ENCODE measurements at places on chromosomes 7 and 10.

DNA sequence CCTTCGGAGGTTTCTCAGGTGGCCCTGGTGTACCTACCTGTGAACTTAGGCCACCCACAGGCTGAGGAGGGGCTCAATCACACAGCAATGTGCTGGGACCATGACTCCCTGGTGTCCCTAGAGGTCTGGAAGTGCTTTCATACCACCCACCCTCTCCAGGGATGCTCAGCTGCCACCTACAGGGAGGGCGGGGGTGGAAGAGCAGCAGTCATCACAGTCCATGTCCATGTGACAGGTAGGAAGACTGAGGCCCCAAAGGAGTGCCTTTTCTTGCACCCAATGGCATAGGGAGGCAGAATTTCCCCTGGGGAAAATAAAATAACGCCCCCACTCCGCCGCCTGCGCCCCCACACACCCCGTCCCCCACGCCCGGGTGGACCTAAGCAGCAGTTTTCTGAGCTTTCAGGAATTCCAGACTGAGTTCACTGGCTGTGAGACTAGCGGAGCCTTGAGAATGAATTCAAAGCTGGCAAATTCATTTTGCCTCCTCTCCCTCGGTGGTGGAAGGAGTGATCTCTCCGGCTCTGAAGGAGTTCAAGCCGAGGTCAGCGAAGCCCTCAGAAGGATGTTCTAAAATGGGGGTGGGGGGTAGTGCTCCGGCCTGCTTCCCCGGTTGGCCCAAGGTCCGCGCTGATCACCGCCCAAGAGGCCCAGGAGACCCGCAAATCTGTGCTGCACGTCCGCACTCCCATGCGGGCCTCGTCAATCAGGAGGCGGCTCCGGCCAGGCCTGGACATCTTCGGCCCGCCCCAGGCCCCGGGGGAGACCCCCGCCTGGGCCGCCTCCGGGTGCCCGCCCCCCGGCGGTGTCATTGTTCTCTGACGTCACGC is 2.1 kb upstream of the ZMIZ1 start:
- DNase-seq: no peak

DNA sequence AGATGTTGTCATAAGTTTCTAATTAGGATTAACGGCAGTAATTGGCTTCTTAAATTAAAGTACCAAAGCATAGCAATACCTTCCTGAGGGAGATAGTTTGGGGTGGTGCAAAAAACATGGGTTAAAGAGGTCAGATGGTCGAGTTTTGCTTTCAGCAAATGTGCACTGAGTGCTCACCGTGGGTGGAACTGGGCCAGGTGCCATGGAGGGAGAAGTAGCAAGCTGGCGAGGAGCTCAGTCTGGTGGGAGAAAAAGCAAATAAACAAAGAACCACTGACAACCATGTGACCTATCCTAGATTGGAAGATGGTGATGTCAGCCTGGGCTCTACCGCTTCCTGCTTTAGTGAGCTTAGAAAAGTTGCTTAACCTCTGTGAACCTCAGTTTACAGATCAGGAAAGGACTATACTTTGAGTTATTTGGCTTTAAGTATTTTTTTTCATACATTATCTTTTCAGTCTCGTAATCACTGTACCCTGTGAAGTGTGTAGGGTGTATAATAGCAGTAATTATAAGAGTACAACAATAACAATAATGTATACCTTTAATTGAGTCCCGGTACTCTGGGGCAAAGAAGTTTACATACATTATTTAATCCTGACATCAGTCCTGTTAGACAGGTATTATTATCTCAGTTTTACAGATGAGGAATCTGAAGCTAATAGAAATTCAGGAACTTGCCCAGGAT is 69.0 kb upstream of the PDCD4 start:
- no peak for DNase-seq

DNA sequence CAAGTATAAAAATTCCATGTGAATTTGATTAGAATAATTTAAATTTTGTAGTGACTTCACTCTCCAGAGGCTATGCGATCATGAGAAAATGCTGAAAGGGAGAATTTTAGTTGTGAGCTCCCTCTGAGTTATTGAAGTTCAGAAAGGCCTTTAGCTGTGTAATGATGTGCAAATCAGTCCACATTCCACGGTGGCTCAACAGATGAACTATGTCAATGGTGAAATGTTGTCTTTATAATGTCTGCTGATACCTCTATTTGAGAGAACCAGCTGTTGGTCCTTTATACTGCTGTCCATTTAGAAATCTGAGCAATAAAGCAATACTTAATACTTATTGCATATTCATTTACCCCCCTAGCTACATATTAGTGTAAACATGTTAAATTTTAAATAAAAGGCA is 7.1 kb upstream of the ITGB8 start:
- DNase-seq: no peak

DNA sequence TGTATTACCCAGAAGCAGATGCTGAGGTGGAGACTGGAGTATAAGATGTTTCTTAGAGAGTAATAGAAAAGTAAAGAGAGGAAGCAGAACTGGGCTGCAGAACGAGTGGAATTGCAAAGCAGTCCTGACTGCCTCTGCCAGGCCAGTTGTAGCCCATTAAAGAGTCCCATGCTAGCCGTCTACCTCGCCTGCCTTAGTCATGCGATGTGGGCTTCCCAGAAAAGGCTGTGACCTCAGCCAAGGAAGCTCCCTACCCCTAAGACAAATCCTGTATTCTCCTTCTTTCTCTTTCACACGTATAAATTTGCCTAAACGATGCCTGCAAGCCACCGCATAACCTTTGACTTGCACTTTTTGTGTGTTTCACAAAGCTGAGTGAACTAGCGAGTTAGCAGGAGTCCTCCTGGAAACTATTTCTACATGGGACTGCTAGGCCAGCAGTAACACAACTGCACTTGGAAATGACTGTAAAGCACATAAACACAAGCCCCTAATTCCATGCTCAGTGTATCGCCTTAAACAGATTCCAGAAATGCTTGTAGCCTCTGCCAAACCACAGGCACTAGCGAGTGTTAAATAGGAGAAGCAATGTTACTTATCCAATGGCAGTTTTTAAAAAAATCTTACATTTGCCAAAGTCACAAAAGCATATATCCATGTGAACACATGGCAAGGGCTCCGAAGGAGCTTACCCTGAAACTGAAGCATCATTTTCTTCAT is 47.4 kb upstream of the GNAI1 start:
- no peak for DNase-seq

DNA sequence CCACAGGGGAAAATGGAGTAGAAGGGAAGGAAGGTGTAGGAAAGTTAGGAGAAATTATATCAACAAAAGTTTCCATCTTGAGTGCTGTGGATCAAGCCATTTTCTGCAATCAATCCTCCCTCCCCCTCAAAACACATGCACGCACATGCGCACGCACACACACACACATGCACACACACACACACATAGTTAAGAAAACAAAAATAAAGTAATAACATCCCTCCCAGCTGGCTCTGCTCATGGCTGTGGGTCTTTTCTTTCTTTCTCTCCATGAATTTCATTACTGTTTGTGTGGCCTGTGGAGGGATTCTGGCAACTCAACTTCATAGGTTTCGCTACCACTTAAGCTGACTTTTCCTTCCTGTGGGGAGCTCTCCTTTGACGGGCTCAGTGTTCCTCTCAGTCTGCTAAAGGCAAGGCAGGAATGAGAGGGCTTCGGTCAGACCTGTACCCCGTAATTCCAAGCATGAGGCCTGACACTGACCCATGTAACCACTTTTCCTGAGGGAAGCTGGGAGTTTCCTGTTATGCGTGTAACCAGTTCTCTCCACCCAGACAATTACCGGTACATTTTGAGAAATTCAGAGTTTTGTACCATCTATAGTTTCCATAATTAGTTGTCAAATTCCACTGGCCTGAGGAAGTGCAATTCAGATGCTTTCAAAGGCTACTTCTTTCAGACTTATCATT is 79.8 kb downstream of the ZNF92 start:
- no peak for DNase-seq

- no peak for DNase-seq
Measured at GRCh38 chr10:77649333-77650331, 12.0 kb upstream of the KCNMA1 start.

GRCh38 chr10:68550747-68551411 is 9.3 kb upstream of the TET1 start:
- DNase-seq: peak; percentile 18

GRCh38 chr10:75530299-75530698 is 98.9 kb downstream of the LRMDA start:
- no peak for DNase-seq

DNA sequence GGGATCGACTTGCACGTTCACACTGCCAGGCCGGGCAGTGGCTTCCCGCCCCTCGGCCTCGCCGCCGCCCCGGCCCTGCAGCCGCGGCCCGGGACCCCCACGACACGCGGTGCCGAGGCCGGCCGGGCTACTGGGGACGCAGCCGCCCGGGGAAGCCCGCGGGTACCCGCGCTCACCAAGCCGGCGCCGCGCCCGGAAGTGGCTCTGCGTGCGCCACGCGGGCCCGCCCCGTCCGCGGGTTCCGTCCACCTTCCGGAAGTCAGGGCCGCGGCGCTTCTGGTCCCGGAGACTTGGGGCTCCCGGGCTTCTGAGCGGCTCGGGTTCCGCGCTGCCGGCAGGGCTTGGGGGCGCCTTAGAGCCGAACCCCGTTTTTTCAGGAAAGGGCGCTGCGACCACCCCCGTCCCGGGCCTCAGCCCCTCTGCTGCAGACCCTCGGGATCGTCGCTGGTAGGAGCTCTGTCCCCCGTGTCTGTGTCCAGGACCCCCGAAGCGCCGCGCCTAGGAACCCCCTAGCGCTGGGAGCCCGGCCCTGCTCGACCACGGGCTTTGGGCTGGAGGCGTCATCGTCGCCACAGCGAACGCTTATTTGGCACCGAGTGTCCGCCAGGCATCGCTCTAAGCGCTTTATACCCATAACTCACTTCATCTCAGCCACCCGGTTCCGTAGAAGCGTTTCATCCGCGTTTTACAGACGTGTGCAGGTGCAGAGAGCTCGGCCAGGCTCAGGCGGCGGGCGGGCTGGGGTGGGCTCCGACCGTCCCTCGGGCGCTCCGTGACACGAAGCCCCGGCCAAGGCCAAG is at the start of gene PSMG3:
Gene PSMG3, minus strand, starts transcription at position 200 of the 800 bp plus-strand sequence. CDS start 693 bp downstream, outside the sequence.
- DNase-seq: peak; percentile 85

GRCh38 chr10:121405549-121405948 is 192.7 kb downstream of the FGFR2 start:
- no peak for DNase-seq

DNA sequence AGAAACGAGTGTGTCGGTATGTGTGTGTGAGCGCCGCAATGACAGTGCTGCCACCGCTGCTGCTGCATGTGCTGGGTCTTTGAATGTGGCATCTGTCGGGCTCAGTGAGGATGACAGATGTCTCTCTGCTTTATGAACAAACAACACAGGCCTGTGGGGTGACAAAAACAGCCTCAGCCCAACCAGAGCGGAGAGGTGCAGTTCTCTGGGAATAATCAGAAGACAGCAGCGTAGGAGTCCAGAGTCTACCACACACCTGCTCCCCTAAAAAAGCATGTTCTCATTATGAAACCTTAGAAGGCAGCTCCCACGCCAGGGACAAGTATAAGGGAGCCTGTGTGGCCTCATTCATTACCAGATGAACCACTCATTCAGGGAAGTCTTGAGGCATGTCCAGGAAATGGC is 278.3 kb downstream of the KCNMA1 start:
- DNase-seq: no peak

- peak; percentile 75 for DNase-seq
Measured at GRCh38 chr7:154953006-154953684, 49.8 kb downstream of the PAXIP1 start.

DNA sequence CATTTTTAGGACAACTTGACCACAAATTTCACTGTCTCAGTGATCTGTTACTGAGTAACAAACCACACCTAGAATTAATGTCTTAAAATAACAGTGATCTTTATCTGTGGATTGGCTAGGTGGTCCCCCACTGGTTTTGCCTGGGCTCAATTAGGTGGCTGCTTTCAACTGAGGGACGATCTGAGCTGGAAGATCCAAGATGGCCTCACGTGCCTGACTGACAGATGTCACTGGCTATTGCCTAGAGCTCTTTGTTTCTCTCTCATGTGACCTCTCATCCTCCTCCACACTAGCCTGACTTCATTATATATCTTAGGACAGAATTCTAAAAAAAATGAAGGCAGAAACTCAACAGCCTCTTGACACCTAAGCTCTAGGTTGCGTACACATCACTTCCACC is 59.7 kb downstream of the HACD1 start:
- DNase-seq: no peak

- DNase-seq: no peak
Measured at GRCh38 chr10:43200538-43201390, 62.5 kb downstream of the CSGALNACT2 start.

GRCh38 chr10:8113616-8114015 is 59.1 kb downstream of the GATA3 start:
- no peak for DNase-seq

DNA sequence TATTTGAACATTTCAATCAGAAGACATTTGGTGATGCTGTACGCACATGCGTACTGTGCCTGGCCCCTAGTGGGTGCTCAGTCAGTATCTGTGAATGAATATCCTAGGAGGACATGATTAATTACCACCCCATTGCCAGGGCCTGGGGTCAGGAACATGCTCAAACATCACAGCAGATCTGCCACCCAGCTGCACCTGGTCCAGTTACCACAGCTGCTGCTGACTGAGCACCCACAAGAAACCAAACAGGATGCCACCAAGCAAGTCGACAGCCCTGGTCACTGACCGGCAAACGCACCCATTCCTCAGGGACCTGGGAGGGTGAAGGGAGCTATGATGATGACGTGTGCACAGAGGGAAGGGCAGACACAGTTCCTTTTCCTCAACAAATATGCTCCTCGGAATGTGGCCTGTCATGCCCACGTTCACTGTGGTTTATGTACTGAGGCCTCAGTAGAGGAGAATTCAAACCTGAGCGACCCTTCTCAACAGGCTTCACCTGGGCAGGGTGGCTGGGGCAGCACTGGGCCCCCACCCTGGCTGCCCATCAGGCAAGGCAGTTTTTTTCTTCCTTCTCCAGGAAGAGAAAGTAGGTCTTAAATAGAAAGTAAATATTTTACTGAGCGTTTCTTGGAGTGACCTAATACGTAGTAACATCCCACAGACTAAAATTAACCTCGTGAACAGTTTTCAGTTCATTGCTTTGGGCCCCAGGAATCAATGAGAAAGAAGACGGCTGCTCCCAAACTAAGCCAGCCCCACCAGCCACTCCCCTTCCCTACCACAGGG is 13.4 kb downstream of the CTBP2 start:
- no peak for DNase-seq
